T-helper 2 cell treated with Interferon-gamma antibody and Interleukin-4, amounts not matched to agents 5 μg/mL and 100 μg/mL, for 36 hours (primary cell): ENCODE measurements at places on chromosomes 3 and 15.

- H3K36me3 ChIP-seq = no peaks in the 10 kb centered on the region
- peaks cover 3% of the 10 kb centered on the region for H3K27me3 ChIP-seq
- DNase-seq = no peak
- H3K4me3 ChIP-seq = no peak overlapping the region
Observed at GRCh38 chr3:169546368-169546767, 117.1 kb downstream of the MECOM start.

DNA sequence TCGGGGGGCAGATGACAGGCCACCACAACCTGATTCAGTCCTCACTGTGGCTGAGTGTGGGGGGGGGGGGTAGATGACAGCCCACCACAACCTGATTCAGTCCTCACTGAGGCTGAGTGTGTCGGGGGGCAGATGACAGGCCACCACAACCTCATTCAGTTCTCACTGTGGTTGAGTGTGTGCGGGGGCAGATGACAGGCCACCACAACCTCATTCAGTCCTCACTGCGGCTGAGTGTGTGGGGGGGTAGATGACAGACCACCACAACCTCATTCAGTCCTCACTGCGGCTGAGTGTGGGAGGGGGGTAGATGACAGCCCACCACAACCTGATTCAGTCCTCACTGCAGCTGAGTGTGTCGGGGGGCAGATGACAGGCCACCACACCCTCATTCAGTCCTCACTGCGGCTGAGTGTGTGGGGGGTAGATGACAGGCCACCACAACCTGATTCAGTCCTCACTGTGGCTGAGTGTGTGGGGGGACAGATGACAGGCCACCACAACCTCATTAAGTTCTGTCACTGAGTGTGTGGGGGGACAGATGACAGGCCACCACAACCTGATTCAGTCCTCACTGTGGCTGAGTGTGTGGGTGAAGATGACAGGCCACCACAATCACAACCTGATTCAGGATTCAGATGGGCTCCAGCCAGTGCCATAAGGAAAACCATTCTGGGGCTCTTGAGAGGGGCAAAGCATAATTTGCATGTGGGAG is 16.9 kb downstream of the ZNF717 start:
- no peak overlapping the region for H3K27ac ChIP-seq
- peaks cover 30% of the 10 kb centered on the region for H3K36me3 ChIP-seq
- no peaks in the 10 kb centered on the region for H3K4me1 ChIP-seq
- H3K27me3 ChIP-seq = no peaks in the 10 kb centered on the region
- H3K4me3 ChIP-seq = no peak overlapping the region

- H3K4me1 ChIP-seq = no peaks in the 10 kb centered on the region
- H3K4me3 ChIP-seq = no peak overlapping the region
- H3K27ac ChIP-seq = no peak overlapping the region
Observed at GRCh38 chr3:85591451-85591850, 632.7 kb downstream of the CADM2 start.

DNA sequence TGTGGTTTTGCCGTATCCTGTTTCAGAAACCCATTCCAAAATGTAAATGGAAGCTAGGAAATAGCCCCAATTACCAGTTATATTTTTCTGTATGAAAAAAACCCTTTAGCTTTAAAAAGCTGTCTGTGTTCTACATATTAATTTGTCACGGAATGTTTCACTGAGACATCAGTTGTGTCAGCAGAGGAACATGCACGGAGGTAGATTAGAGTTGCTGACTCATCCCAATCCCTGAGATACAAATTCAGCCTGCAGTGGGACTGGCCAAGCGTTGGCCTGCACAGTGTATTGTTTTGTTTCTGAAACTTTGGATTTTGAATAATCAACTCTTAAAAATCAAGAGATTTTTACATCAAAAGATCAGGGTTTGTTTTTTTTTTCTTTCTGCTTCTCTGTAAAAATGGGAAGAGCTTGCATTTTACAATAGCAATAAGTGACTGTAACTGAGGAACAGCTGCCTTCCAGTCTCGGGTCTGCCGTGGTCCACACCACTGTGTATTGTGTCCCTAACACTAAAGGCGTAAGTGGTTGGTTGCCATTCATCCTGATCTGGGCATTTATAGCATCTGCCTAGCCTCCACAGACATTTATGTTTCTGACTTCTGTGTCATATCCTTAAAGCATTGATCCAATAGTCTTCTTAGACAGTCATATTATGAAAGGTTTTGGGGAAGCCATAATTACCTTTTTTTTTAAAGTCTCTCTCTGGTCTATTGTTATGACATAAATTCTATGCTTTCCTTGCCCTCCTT is 218.1 kb downstream of the ADAMTSL3 start:
- no peak overlapping the region for H3K4me3 ChIP-seq
- no peaks in the 10 kb centered on the region for H3K36me3 ChIP-seq
- no peak overlapping the region for H3K27ac ChIP-seq
- peaks cover 7% of the 10 kb centered on the region for H3K4me1 ChIP-seq

DNA sequence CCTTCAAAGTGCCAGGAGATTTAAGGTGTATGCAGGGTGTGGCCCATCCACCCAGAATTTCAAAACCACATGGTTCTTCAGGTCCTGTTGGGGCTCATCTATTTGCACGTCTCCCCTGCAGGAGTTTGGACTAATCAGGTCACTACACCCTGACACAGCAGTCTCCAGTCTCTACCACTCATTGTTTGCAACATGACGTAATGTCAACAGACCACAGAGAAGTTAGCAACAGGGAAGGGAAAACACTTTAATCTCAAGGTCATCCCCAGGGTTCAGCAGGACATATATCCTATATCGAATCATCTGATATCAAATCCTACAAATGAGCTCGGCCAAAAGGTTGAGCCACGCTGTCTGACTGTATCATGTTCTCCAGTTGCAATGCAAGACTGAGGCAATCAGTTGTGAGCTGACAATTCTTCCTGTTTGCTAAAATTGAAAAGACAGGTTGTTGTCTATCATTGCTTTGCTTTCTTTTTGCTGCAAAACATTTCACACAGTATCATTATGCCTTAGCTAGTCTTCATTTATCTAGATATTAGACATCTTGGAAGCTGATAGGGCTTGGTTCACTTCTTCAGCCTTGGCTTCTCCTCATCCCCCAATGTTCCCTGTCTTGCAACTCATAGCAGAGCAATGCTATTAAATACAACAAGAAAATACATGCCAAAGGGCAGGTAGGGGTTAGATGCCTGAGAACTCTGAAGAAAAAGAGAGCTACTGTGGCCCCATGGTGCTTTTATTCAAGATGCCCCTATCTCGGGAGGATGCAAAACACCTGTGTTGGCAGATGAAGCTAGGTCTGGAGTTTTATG is 13.4 kb upstream of the LEKR1 start:
- H3K27ac ChIP-seq = peak overlapping the region; percentile 85
- no peaks in the 10 kb centered on the region for H3K27me3 ChIP-seq
- H3K4me1 ChIP-seq = peaks cover 63% of the 10 kb centered on the region
- H3K4me3 ChIP-seq = peak overlapping the region; percentile 78
- H3K36me3 ChIP-seq = peaks cover 54% of the 10 kb centered on the region

DNA sequence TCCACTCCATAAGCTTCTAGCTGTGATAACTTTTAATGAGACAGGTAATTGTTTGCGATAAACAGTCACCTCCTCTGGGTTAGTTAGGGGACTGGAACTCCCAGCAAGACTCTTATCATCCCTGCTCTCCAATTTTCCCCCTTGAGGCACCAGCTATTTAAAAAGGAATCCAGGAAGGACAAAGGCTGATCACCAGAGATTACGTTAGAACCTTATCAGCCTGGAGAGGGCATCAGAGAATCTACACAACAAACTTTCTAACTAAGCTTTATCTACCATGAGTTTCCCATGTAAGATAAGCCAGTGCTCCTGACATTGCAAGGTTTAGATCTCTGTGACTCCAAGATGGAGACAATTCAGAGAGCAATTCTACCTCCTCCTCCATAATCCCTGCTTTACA is 31.3 kb downstream of the GPR176 start:
- no peak overlapping the region for H3K27ac ChIP-seq
- no peak overlapping the region for H3K4me3 ChIP-seq
- H3K27me3 ChIP-seq = peaks cover 14% of the 10 kb centered on the region
- H3K4me1 ChIP-seq = no peaks in the 10 kb centered on the region
- no peaks in the 10 kb centered on the region for H3K36me3 ChIP-seq
- DNase-seq = no peak

GRCh38 chr3:180595559-180595935 is 6.4 kb upstream of the TTC14 start:
- H3K36me3 ChIP-seq = no peaks in the 10 kb centered on the region
- H3K4me3 ChIP-seq = no peak overlapping the region
- H3K27me3 ChIP-seq = peaks cover 29% of the 10 kb centered on the region
- no peak overlapping the region for H3K27ac ChIP-seq
- H3K4me1 ChIP-seq = no peaks in the 10 kb centered on the region

- peaks cover 33% of the 10 kb centered on the region for H3K4me1 ChIP-seq
- no peak for DNase-seq
- H3K27me3 ChIP-seq = no peaks in the 10 kb centered on the region
- no peaks in the 10 kb centered on the region for H3K36me3 ChIP-seq
- H3K4me3 ChIP-seq = no peak overlapping the region
Observed at GRCh38 chr3:196122021-196122687, 40.3 kb upstream of the TFRC start.

DNA sequence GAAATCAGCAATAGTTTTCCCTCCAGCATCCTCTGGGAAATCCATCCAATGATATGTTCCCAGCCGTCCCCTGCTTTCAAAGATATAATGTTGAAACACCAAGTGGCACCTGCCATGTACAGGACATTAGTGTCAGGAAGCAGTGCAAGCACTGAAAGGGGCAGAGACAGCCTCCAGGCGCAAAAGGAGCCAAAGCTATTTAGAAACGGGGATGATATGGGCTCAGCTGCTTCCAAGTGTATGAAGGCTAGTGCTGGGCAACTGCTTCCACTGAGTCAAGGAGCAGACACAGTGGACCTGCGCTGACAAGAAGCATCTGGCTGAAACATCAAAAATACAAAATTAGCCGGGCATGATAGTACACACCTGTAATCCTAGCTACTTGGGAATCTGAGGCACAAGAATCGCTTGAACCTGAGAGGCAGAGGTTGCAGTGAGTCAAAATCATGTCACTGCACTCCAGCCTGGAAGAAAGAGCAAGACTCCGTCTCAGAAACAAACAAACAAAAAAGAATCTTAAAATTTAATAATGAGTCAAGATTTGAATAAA is 119.7 kb downstream of the AQP9 start:
- DNase-seq = no peak
- peaks cover 2% of the 10 kb centered on the region for H3K4me1 ChIP-seq
- no peaks in the 10 kb centered on the region for H3K36me3 ChIP-seq
- H3K27ac ChIP-seq = no peak overlapping the region
- H3K27me3 ChIP-seq = peaks cover 19% of the 10 kb centered on the region
- H3K4me3 ChIP-seq = no peak overlapping the region

- H3K27ac ChIP-seq = no peak overlapping the region
- no peak overlapping the region for H3K4me3 ChIP-seq
- DNase-seq = no peak
- peaks cover 2% of the 10 kb centered on the region for H3K27me3 ChIP-seq
Observed at GRCh38 chr3:39569095-39569494, 101.6 kb downstream of the MOBP start.

- H3K4me1 ChIP-seq = no peaks in the 10 kb centered on the region
- no peak overlapping the region for H3K4me3 ChIP-seq
- H3K27me3 ChIP-seq = no peaks in the 10 kb centered on the region
- no peak for DNase-seq
- H3K27ac ChIP-seq = no peak overlapping the region
Observed at GRCh38 chr3:172929451-172929850, 178.9 kb downstream of the ECT2 start.
